NCI-H1105 (cell line): ENCODE measurements at places on chromosomes 7 and 10.

DNA sequence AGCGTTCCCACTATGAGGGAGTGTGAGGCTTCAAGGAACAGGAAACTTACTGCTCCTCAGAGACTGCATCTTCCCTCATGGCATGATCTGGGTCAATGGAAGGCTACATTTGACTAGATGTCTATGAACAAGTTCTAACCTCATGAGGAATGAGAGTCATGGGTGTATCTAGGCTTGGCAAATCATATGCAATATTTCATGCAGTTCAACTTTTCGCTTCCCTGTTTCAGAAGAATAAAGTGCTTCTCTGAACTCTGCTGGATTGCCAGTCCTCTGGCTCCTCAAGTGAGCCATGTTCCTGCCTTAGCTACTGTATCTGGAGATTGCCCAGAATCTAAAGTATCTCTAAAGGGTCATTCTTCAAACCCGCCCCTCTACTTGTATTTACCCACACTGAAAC is 54.3 kb upstream of the SEMA3A start:
- DNase-seq = no peak

DNA sequence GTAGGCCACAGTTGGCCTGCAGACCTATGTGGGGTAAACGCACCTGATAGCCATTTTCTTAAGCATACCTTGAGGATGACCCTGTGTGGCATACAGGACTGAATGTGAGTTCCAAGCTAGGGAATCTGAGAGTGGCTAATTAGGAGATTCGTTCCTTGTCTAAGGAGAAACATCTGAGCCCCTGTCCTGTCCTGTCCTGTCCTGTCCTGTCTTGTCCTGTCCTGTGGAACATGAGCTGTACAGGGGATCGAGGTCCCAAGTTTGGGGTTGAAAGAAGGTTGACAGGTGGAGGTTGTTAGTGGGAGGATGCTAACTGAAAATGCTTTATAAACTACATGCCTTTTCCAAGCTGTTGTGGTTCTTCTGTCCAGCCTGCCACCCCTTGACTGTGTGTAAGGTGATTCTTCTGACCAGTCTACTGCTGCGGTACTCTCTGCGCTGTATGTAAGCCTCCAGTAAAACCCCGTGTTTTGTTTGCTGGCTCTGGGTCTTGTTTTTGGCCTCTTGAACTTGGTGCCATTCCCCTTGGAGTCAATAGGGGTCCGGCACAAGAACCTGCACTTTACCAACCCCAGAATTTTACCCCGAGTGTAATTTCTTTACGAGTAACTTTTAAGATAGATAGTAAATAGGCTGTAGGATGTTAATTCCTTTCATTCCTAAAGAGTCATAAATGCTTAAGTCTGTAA is 26.4 kb downstream of the ZNRF2 start:
- no peak for DNase-seq

DNA sequence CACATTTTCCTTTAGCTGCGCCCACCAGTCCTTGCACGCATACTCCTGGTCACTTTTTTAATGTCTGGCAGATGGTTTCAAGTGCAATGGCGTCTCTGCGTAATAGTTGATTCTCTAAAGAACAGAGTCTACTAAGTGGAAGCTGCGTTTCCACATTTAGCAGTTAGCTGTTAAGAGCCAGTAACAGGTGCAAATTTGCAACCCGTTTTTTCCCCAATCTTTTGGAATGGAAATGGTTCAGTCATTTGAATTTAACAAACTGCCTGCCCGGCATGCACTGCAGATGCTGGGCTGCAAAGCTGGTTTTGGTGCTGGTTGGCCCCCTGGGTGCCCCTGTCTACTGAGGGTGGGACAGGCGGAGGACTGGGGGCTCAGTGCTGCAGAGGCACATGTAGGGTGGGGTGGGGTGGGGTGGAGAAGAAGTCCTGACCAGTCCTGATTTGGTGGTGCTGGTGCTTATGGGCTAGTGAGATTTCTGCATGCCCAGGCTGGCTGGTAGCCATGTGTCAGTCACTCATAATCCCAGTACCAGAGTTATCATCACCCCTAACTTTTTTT is 43.9 kb downstream of the CUX1 start:
- no peak for DNase-seq

DNA sequence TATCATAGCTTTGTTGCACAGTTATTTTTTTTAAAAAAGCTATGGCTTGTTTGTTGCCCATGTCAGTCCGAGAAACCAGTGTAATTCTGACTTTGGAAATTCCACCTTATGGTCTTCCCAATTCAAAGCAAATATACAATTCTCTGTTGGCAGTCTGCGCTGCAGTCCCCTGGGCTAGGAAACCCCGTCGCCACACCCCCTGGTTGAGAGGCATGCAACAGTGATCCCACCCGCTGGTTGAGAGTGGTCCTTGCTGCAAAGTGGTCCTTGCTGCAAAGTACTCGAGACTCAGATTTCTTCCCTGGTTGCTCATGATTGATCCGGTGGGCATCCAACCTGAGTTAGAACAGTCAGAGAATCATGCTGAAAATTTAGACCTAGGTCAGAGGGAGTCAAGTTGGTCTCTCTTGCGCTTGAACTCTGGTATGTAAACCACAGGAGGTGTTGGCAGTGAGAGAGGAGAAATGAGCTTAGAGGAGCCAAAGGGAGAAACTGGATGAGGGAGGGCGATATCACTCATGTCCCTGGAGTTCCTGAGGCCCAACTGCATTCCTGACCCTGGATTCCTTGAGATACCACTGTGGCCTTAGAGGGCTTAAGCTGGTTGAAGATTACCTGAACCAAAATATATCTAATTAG is 45.0 kb upstream of the STK17A start:
- DNase-seq = no peak

DNA sequence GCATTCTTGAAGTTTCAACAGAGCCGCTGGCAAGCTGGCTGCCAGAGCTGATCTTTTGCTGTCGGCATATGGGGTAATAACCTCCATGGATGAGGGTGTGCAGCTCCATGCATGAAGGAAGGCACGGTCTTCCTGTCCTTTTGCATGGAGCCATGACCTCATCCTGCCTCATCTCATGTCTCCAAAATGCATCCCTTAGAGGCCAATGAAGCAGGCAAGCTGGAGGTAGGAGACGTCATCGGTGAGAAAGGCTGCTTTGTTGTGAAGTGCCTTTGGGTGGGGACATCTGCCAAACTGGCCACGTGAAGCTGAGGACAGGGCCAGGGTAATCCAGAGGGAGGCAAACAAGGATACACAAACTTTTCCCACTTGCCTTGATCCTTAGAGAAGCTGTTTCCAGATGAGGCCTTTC is 161.5 kb upstream of the TBX20 start:
- DNase-seq = no peak

DNA sequence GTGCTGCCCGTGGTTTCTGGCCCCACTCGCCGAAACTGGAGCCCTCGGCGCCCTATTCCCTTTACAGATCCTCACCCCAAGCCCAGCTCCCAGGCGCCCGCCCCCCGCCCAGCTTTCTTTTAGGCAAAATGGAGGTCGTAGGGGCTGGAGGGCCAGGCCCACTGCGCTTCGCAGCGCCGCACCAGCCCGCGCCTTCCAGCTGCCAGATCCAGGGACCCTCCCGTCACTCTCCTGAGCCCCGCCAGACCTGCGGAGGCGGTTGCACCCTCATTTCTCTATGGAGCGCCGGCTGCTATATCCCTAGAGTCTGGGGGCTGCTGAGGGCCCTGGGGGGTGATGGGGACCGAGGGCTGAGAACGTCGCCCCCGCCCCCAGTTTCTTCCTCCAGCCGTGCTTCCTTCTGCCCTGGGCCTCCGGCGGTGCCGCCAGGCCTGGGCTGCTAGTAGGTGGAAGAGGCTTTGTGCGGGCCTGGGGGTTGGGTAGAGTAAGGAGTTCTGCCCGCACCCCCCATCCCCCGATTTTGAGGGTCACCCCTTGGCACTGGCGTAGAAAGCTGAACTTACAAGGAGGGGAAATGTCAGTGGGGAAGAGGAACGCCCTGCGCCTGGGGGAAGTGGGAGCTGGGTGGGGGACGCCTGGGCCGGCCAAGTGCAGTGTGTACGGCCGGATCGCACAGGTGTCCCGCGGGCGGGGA is 1.0 kb downstream of the GNB2 start:
- no peak for DNase-seq
